ENCODE measurements at places on chromosomes 1 and 21.
A peak's percentile ranks its signal among the peaks of the same experiment; 100 is the strongest.

DNA sequence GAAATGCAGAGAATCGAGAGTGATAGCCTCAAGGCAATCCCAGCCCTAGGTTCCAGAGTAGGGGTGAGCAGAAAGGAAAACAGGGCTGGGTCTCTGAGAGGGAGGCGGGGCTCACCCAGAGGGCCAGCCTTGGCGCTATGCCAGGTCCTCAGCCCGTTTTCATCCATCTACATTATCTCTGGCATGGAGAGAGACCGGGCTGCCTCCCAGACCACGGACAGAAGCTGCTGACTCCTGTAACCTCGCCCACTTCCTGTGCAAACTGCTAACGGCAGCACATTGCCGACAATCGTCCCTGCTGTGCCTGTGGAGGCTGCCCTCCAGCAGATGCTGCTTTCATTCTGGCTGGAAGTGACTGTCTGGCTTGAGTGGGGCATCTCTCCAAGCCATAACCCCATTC lies 569.1 kb downstream of the NPHP4 start:
- peak; percentile 13 for DNase-seq

DNA sequence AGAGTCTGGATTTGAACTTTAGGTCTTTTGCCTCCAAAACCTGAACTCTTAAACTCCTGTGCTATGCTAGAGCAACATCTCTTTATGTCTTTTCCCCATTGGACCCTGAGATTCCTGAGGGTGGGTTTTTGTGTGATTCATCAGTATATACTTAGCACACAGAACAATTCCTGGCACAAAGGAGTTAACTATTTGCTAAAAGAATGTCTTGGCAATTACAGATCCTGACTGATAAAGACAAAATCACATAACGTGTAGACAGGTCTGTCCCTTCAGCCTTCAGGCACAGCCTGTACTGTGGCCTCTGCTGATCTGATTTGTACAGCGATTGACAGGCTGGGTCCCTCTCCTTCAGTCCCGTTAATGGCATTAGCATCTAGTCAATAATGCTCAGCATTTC lies 162.4 kb upstream of the BEND5 start:
- DNase-seq = no peak

GRCh38 chr1:205528887-205529825 lies 24.7 kb downstream of the CDK18 start:
- DNase-seq = peak; percentile 82

DNA sequence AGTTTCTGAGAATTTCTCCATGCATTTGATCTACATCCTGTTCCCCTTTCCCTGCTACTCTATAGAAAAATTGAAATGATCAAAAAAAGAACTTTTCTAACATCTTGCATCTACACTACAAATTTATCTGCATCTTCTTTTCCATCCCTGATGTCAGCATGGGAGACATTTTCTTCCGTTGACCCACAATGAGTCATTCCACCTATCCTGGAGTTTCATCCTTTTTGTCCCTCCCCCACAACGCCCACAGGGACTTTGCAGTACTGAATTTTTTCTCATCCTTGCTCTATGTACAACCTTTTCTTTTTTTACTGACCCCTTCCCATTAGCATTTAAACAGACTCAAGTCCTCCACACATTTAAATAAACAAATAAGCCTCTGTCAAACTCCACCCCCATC lies 112.2 kb upstream of the MROH9 start:
- DNase-seq = no peak

Data from activated CD4-positive, alpha-beta T cell treated with anti-CD3 and anti-CD28 coated beads, Interleukin-10, Interleukin-2, amounts not matched to agents 100 ng/mL and 50 ng/mL, durations not matched to agents 16 hours and 8 hours (primary cell).